ENCODE measurements at places on chromosomes 12 and 14. TPM values are rescaled to one million over a fixed set of nuclear protein-coding genes. Genes with fewer than 3 reads are reported as not detected.

GRCh38 chr14:56055511-56055910 lies 62.7 kb upstream of the PELI2 start:
- no peak overlapping the region for H3K27ac ChIP-seq
- H3K27me3 ChIP-seq: no peaks in the 10 kb centered on the region
- no peak overlapping the region for H3K4me3 ChIP-seq
- H3K4me1 ChIP-seq: no peaks in the 10 kb centered on the region
- DNase-seq: no peak

GRCh38 chr12:117468016-117468415 lies 106.6 kb upstream of the NOS1 start:
- H3K27me3 ChIP-seq: no peaks in the 10 kb centered on the region
- no peak overlapping the region for H3K27ac ChIP-seq
- H3K36me3 ChIP-seq: no peaks in the 10 kb centered on the region
- H3K4me1 ChIP-seq: no peaks in the 10 kb centered on the region

Gene TM9SF1
- 51.8 TPM for total RNA-seq

- no peaks in the 10 kb centered on the region for H3K36me3 ChIP-seq
- DNase-seq: no peak
- no peaks in the 10 kb centered on the region for H3K27me3 ChIP-seq
- H3K4me3 ChIP-seq: no peak overlapping the region
Observed at GRCh38 chr14:104925214-104925854, 655 bp downstream of the PLD4 start.

GRCh38 chr12:128205758-128206157 lies 61.2 kb upstream of the TMEM132C start:
- no peaks in the 10 kb centered on the region for H3K36me3 ChIP-seq
- DNase-seq: no peak
- no peak overlapping the region for H3K27ac ChIP-seq
- H3K27me3 ChIP-seq: no peaks in the 10 kb centered on the region
- no peak overlapping the region for H3K4me3 ChIP-seq
- no peaks in the 10 kb centered on the region for H3K4me1 ChIP-seq

Gene RASSF3
- total RNA-seq: 126 TPM

Data from thoracic aorta (tissue), 2 donors.